A549 treated with ZK216348 at 1 μM for 4 hours (cell line): ENCODE measurements at places on chromosomes 3 and 15. TPM values are rescaled to one million over a fixed set of nuclear protein-coding genes. Genes with fewer than 3 reads are reported as not detected.

SPRED1 gene
- total RNA-seq: 6.2 to 9.7 TPM (median 8.7 TPM) in 5 replicates

MED12L gene
- total RNA-seq: 0.30 to 1.2 TPM (median 0.53 TPM) in 5 replicates

CISH gene
- 0.42 to 0.65 TPM (median 0.52 TPM) in 5 replicates for total RNA-seq

LMAN1L gene
- not detected in 5 replicates for total RNA-seq

CHST2 gene
- 0.60 to 0.89 TPM (median 0.79 TPM) in 5 replicates for total RNA-seq

COL7A1 gene
- total RNA-seq: 93.6 to 227 TPM (median 182 TPM) in 5 replicates

CIP2A gene
- 13.2 to 23.3 TPM (median 19.4 TPM) in 5 replicates for total RNA-seq

APOD gene
- total RNA-seq: 0.54 to 1.4 TPM (median 0.93 TPM) in 5 replicates

PDIA5 gene
- 25.3 to 29.1 TPM (median 26.6 TPM) in 5 replicates for total RNA-seq

CALML4 gene
- 6.7 to 9.2 TPM (median 8.0 TPM) in 5 replicates for total RNA-seq
